ENCODE measurements at places on chromosomes 2 and 18.
A peak's percentile ranks its signal among the peaks of the same experiment; 100 is the strongest.

GRCh38 chr2:239944694-239945551 is 80.2 kb downstream of the NDUFA10 start:
- DNase-seq = no peak

DNA sequence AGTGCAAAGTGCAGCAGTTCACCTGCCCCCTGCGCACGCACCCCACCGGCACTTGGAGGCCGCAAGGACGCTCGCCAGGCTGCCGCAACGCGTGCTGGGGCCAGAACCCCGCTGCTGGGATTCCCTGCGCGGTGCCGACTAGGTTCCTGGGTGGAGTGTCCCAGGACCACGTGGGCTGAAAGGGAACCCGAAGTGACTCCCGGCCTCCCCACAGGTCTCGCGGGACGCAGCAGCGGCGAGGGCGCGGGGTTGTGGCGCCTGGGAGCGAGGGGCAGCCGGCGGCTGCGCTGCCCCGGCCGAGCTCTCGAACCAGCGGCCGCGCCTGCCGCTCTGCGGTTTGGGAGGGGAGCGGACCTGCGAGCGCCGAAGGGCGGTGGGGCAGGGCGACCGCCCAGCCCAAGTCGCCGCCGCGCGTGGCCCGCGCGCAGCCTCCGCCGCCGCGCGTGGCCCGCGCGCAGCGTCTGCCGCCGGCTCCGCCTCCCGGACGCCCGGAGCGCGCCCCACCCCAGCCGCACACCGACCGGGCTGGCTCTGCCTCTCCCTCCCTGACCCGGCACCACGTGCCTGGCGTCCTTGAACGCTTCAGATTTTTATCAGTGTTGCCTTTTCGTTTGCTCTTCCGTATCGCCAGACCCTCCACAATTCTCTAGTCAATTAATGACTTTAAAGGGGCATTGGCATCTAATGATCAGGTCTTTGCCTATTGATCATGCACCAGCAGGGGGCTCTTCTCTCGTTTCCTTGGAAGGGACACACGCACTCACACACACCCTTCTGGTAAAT is at the start of gene FTCDNL1:
TSS of gene FTCDNL1 (minus strand) at position 475 of the 783 bp plus-strand sequence. CDS start 2,230 bp downstream, outside the sequence.
- peak; percentile 16 for DNase-seq

DNA sequence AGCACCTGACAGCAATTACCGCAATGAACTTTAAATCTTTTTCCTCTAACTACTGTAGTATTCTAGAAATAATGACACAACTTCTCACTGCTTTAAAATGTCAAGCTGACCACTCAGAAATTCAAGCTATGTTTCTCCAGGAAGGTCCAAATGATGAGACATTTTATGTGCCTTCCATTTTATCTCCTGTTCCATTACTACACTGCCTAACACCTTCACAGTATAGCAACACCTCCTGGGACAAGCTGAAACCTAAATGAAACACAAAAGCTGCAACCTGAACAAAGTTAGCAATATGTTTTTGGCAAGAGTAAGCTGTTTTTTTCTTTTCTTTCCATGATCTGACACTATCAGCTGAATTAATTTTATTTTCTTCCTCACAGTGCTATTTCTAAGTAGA is 81.9 kb downstream of the IKZF2 start:
- no peak for DNase-seq

GRCh38 chr2:12434630-12435098 is 282.1 kb upstream of the TRIB2 start:
- no peak for DNase-seq

DNA sequence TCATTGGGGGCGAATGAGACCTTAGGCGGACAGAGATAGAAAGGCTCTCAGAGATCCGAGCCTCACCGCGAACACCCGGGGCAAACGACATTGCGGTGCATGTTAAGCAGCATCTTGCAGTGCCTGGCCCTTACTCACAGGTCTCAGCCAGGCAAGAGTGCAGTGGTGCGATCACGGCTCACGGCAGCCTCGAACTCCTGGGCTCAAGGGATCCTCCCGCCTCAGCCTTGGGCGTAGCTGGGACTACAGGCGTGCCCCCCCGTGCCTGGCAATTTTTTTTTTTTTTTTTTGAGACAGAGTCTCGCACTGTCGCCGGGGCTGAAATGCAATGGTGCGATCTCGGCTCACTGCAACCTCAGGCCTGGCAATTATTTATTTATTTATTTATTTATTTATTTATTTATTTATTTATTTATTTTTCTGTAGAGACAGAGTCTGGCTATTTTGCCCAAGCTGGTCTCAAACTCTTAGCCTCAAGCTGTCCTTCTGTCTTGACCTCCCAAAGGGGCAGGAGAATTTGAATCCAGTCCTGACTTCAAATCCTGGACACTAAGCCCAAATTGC is 1.3 kb downstream of the LAMA3 start:
- no peak for DNase-seq

- DNase-seq = no peak
Measured at GRCh38 chr2:78077633-78078032, 555.5 kb upstream of the LRRTM4 start.

DNA sequence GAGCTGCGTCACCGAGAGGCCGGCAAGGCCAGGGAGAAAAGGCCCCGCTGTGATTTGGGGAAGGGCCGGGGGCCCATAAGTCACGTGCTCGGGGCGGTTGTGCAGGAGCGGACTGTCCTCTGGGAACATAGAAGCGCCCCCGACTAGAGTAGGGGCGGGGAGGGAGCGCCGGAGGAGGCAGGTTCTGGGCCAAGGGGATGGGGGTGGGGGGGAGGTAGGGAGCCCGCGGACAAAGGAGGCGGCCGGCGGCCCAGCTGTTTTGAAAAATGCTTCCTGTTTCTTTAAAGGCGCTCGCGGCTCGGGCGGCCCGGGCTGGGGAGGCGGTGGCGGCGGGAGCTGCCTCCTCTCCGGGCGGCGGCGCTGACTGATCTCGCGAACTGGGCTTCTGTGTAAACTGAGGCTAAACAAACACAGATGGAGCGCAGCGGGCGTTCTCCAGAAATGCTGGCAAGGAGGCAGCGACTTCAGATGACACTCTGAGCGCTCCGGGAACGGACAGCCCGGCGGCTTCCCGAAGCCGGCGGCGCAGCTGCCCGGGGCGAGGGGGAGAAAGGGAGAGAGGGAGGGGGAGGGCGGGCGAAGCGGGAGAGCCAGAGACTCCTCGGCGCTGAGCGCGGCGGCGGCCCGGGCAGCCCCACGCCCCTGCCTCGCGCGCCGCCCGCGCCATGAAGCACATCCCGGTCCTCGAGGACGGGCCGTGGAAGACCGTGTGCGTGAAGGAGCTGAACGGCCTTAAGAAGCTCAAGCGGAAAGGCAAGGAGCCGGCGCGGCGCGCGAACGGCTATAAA is at the start of gene ATOH8:
TSS of gene ATOH8 (plus strand) at position 467 of the 788 bp plus-strand sequence. CDS start at position 666, 199 bp downstream.
- DNase-seq = no peak

DNA sequence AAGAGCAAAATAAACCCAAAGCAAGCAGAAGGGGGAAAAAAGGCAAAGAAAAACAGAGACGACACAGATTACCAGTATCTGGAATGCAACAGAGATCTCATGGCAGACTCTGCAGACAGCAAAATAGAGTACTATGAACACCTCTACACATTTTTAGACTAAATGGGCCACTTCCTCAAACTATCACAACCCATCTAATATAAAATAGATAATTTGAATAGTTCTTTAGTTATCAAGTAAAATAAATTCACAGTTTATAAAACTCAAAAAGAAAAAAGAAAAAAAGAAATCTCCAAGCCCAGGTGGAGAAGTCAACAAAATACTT is 16.6 kb downstream of the SESTD1 start:
- DNase-seq = no peak

- DNase-seq = no peak
Measured at GRCh38 chr2:48433682-48434081, 96.3 kb upstream of the STON1 start.

DNA sequence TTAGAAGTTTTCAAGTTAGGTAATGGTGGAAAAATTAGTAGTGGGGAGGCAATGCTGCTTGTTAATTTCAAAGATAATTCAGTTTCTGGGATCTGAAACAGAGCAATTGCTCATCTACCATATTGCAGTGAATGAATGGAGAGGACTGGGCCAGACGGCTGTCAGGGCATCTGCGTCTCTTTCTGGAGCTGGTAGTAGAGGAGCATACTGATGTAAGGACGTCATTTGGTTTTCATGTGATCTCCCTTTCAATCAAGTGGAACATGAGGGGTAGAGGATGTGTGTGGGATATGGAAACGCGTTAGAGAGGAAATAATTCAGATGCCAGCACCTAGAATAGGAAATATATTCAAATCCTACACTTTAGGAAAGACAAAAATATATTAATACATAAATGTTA is 490.3 kb downstream of the ADCYAP1 start:
- DNase-seq = no peak

GRCh38 chr2:85584354-85584856 is at the start of gene VAMP5:
VAMP5 (plus strand) TSS chr2:85584431; CDS start chr2:85584491, 60 bp downstream.
- no peak for DNase-seq

DNA sequence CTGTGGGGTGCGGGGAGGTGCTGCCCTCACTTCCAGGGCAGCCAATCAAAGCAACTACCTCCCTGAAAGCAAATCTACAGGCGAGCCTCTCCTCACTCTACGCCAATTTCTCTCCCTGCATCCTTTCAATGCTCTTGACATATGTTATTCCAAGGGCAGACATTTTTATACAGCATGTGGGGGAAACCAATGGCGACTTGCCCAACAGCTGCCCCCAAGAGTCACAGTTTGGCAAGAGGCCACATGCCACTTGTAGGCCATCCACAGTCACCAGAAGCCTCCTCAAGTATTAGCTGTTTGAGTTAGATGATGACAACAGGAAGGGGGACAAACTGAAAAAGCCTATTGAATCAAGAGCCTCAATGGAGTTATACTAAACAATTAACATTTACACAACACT is 114.6 kb downstream of the MYO5B start:
- no peak for DNase-seq

DNA sequence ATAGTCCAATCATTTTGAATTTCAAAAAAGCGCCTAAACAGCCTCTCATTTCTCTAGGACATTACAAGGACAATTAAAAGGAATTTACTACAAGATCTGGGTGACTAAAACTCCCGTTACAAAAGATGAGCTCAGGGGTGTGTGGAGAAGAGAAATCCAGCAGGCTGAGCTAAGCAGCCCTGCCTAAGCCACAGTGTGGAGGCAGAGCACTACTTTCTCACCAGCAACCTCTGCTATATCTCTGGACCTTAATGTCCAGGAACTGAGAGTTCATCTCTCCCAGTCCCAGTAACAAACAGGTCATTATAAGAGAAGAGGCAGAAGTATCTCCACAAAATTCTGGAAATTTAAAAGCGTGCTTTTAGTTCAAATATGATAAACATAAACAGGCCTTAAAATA is 18.9 kb upstream of the ANKRD62 start:
- no peak for DNase-seq

GRCh38 chr2:41414486-41415230 is 633.2 kb upstream of the PKDCC start:
- DNase-seq = no peak

GRCh38 chr2:202377207-202377761 is 1.2 kb downstream of the BMPR2 start:
- DNase-seq = no peak

GRCh38 chr2:128644718-128645256 is 326.1 kb upstream of the HS6ST1 start:
- no peak for DNase-seq

- no peak for DNase-seq
Measured at GRCh38 chr18:22020127-22020866, 149.1 kb upstream of the GATA6 start.

GRCh38 chr2:115574667-115575066 is 1132.2 kb downstream of the DPP10 start:
- no peak for DNase-seq

DNA sequence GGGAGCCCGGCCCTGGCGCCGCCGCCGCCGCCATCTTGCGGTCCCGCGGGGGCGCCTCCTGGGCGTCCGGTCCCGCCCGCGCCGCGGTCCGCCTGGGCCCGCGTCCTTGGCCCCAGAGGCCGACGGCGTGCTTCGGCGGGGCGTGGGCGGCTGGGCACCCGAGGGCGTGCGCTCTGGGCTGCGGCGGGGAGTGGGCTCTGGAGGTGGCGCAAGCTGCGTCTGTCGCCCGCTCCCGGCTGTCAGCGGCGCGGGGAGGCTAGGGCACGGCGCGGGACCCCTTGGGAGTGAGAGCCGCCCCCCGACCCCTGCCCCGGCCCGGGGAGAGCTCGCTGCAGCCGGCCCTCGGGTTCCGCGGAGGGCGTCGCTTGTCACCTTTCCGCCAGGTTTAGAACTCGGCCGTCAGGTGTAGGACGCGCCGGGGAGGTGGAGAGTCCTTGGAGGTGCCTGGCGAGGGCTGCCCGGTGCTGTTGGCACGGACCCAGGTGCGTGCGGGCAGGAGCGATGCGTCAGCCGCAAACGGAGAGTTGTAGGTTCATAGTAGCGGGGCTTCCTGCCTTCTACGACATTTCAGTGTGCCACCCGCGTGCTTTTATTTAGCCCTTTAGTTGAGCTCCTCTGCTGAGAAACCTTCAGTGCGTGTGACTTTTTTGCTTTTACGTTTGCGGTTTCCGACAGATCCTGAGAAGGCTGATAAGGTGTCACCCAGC is 921 bp downstream of the VAPA start:
- DNase-seq = peak; percentile 57

DNA sequence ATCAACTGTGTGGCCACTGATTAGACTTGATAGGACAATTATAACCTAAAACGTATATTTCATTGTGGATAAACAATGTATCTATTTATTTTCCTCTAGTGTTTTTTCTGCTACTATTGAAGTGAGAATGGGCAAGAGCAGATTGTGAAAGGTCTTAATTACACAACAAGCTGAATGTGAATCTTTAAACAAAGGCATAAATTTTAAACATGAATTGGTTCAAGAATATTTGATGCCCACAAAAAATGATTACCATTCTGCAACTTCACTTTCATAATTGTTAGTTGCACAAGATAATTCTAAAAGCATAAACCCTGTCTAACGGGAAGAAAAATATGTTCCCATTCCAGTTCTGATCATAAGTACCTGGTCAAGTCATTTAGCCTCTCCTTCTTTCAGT is 285.6 kb downstream of the GULP1 start:
- no peak for DNase-seq

DNA sequence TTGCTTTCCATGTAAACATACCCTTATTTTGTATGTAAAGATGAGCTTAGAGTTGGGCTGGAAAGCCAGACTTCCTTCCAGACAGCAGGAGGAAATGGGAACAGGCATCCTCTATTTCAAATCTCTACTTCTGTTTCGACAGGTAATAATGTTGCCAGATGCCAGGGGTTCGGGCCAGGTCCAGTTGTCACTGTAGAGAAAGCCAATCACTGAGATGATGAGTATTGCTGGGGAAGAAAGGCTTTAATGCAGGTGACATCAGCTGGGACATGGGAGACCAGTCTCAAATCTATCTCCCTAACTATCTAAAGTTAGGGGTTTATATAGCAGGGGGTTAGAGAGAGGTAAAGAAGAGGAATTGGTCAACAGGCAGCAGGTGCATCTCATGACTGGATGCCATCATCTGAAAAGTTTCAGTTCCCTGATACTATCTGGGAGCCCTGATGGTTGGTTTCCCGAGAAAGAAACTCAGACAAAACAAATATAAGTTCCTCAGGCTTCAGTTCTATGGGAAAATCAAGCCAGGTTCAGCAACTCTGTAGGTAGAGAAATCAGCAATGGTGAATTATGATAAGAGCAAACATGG is 9.3 kb upstream of the MTCL1 start:
- DNase-seq = no peak

GRCh38 chr2:168025487-168026202 is 221.8 kb downstream of the STK39 start:
- no peak for DNase-seq

Data from stimulated activated CD4-positive, alpha-beta T cell treated with anti-CD3 and anti-CD28 coated beads, Interleukin-15, amount 100 ng/mL, for 1 hour (primary cell).